Activated CD4-positive, alpha-beta T cell treated with anti-CD3 and anti-CD28 coated beads for 24 hours (primary cell): ENCODE measurements at places on chromosomes 4 and X.

GRCh38 chrX:31070057-31070468 is 1.8 kb downstream of the FTHL17 start:
- DNase-seq, result no peak

- DNase-seq, result no peak
Measured at GRCh38 chr4:40224432-40224831, 27.6 kb downstream of the RHOH start.

DNA sequence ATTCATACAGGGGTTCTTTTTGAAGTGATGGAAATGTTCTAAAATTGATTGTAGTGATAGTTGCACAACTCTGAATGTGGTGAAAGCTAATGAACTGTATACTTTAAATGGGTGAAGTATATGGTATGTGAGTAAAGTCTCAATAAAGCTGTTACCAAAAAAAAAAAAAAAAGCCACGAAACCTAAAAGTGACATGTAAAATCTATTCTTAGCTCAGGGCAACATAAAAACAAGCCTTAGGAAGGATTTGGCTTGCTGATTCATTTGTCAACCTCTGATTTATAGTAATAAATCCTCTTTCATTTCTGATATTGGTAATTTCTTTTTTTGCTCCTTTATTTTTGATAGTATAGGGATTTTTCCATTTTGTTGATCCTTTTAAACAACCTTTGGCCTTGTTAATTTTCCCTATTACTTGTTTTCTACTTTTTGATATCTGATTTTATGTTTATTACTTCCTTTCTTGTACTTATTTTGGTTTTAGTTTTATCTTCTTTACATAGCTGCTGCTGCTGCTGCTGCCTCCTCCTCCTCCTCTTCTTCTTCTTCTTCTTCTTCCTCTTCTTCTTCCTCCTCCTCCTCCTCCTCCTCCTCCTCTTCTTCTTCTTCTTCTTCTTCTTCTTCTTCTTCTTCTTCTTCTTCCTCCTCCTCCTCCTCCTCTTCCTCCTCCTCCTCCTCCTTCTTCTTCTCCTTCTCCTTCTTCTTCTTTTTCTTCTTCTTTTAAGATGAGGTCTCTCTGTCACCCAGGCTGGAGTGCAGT is 79.4 kb downstream of the ADGRG4 start:
- DNase-seq, result no peak

DNA sequence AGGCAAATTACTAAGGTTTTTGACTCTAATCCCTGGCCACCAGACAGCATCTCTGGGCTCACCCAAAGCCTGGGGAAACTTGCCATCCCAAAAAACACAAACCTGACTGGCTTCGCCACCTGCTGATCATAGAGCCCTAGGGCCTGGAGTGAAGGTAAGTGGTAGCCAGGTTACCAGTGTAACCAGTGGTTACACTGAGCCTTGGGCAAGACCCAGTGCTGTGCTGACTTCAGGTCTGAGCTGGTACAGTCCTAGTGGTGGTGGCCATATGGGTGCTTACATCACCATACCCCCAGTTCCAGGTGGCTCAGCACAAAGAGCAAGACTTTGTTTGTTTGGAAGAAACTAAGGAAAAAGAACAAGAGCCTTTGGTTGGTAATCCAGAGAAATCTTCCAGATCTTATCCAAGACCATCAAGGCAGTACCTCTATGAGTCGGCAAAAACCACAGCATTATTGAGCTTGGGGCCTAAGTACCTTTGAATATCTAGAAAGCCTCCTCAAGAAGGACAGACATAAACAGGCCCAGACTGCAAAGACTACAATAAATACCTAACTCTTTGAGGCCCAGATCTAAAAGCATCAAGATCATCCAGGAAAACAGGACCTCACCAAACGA is 13.7 kb downstream of the MED14 start:
- DNase-seq, result no peak

DNA sequence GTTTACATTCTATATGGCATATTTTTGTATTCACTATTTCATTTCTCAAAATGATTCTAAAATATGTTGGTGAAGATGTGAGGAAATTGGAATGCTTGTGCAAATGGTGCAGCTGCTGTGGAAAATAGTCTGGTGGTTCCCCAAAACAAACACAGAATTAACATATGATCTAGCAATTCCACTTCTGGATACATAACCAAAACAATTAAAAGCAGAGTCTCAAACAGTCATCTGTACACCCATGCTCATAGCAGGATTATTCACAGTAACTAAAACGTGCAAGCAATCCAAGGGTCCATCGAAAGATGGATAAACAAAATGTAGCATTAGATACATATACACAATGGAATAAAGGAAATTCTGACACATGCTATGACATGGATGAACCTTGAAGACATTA is 204.8 kb downstream of the FBXW7 start:
- DNase-seq, result no peak

GRCh38 chr4:118850488-118851173 is 14.7 kb upstream of the SEC24D start:
- DNase-seq, result no peak

DNA sequence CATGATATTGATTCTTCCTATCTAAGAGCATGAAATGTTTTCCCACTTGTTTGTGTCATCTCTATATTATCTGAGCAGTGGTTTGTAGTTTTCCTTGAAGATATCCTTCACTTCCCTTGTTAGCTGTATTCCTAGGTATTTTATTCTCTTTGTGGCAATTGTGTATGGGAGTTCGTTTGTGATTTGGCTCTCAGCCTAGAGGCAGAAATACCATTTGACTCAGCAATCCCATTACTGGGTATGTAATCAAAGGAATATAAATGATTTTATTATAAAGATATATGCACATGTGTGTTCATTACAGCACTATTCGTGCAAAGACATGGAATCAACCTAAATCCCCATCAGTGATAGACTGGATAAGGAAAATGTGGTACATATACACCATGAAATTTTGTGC is 172.7 kb upstream of the IL15 start:
- DNase-seq, result no peak
